ENCODE measurements at places on chromosomes 3 and 15.

DNA sequence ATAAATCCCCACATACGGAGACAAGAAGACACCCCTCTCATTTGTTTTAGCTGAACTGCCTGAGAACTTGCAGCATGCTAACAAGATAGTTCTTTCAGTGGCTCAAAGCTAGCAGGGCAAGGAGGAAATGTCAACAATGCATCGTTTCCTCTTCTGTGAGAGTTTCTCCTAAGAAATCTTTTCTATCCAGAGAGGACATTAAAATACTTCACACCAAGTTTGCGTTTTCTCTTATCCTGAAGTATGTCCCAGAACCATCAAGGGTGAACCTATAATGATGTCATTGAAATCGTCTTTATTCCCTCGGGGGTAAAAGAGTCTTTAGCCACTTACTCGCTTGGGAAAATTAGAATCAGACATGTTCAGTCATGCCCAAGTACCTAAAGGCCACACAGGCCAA lies 541.7 kb upstream of the MDFIC2 start:
- DNase-seq = no peak

DNA sequence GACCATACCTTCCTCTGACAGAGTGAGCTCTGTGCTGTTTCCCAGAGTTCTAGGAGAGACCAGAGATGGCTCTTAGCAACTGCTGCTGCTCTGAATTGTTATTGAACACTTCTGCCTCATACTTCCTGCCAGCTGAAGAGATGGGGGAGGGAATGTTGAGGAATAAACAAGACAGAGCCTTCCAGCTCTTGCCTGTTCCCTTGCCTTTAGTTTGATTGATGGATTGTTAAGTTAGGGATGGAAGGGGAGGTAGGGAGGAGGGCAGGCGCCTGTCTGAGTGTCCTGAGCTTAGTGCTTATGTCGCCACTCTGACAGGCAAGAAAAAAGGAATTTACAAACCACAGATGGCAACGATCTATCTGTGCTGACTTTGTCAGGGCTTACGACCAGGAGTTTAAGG lies 42.8 kb downstream of the ZNF609 start:
- DNase-seq = no peak

DNA sequence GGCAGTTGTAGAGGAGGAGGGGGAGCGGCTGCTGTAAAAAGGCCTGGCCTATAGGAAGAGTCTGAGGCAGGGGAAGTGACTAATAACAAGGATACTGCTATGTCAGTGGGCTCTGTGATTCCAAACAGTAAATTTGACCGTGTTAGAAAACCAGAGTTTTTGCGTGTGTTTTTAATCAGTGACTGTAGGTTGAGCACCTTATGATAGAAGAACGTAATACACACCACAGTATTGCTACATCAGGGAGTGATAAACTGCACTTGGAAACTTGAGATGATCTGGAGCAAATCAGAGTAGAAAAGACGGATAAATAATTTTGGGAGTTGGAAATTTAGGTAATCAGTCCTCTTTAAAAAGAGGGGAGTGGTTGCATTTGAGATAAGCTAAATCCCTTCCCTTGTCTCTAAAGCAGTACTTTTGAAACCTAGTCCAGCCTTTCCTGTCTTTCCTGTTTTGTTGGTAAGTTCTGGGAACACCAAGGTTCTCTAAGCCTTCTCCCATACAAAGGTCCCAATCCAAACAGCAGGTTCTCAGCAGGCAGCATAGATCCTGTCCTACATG lies 130.5 kb upstream of the NR2E3 start:
- no peak for DNase-seq

DNA sequence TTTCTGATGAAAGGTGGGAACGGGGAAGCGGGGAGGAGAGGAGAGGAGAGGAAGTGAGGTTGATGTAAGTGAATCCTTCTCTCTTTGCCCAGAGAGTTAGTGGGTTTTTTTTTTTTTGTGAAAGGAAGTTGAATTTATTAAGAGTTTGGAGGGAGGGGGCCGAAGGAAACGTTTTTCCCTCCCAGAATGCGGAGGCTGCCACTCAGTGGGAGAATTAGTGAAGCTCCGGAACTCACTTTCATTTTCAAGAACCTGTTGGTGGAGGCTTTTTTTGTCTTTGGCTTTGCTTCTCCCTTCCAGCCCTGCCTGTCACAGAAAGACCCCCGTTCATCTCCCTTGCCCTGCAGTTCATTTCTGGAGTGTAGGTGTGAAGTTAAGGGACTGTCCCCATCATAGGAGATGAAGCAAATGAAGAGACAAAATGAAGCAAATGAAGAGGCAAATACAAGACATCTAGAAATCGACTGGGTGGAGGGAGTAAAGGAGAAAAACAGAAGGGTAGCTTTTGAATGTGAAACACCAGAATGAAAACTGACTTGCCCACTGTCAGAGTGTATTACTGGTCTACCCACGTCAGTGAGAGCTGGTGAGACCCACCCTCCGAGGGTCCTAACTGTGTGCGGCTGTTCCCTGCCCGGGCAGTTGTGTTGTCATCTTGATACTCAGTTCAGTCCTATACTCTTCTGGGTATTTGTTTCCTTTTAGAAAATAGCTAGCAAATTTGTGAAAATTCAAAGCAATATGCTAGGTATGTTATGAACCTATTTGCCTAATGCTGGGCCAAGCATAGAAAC lies 91.5 kb downstream of the ITPR1 start:
- peak; percentile 76 for DNase-seq

DNA sequence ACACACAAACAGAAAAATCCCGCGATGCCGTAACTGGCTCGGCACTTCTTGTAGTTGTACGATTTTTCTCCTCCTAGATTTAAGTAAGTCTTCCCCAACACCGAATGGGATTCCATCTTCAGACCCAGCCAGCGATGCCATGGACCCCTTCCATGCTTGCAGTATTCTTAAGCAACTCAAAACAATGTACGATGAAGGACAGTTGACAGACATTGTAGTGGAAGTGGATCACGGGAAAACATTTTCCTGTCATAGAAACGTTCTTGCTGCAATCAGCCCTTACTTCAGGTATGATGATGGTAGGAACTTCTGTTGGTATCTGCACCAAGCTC lies 763 bp downstream of the KBTBD8 start:
- no peak for DNase-seq

GRCh38 chr15:93709708-93710107 lies 521.7 kb upstream of the MCTP2 start:
- no peak for DNase-seq

GRCh38 chr3:150412561-150413231 lies 4.6 kb downstream of the TSC22D2 start:
- no peak for DNase-seq

DNA sequence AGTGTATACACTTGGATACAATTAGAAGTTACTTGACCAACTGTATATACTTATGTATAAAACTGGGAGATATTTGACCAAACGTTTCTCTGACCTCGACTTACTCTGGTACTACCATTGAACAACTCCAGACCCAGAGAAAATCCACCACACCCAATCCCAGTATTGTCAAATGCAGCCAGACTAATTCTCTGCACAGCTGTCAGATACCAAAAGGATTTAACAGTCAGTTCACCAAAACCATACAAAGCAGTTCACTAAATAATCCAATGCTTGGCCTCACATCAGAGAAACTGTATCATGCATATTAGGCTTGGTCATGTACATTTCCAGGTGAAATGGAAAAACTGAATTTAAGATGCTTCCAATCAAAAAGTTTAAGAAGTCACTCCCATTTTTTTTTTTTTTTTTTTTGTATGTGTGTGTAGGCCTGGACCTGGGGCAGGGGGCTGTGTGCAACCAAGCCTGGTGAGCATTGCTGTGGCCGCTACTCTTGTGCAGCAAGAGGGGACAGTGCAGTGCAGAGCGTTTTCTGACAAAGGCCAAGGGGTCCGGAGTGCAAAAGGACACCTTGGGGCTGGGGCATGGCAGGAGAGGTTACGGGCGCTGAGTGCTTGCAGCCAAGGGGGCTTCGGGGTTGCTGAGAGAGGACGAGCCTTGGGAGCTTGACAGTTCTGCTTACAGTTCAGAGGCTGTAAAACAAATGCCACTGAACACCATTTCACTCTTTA lies 1.4 kb downstream of the TOMM70 start:
- no peak for DNase-seq

DNA sequence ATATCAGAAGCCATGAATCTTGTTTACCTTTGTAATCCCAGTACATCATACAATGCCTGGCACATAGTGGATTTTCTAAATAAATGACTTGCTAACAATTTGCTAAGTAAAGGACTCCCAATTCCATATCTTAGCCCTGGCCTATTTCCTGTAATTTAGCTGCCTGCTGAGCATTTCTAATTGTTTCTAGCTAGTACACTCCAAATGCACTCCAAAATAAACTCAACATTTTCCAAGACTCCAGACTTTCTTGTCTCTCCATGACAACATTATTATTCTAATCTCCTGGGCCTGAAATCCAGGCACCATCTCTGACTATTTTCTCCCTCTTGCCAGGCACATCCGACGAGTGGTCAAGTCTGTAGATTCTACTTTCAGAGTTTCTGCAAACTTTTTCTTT lies 773.5 kb downstream of the SQOR start:
- no peak for DNase-seq

- DNase-seq = no peak
These were observed 55.4 kb upstream of the SPPL2A start for GRCh38 chr15:50820808-50821382.

DNA sequence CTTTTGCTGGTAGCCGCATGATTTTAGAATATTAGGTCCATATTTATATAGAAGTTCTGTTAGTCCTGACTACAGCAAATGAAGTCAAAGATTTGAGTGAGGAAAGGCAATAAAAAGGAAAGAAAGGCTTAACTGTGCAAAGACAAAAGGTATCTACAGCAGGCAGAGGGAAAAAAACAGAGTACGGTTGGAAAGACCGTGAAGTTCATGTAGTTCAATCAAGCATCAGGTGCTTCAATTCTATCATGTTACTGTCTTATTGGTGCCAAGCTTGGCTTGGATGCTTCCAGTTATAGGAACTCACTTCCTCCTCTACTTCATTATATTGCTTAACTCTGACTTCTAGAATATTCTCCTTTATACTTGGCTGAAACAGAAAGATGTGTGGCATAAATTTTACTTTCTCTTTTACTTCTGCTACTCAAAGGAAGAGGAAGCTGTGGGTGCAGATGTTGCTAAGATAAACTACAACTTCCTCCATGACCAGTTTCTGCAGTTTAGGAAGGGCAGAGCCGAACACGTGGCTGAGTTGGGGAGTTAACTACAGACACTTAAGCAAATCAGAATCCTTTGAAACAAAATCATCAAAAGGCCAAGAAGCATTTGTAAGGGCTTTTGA lies 72.6 kb upstream of the ZBED2 start:
- DNase-seq = peak; percentile 47

DNA sequence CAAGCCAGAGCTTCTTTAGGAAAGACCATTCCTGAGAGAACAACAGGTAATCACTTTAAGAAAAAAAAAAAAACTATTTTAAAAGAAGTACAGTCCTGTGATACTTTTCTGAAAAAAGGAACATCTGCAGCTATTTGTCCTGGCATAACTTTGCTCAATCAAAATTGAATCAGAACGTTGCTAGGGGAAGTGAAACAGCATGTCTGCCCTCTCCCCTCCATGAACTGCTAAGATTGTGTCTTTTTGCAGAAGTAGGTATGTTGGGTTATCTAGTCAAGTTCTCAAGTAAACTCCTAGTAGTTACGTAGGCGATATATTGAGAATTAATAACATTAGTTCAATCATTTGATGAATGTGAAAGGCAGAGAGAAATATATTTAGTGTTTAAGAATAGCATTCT lies 1013.3 kb downstream of the TUSC7 start:
- no peak for DNase-seq

- no peak for DNase-seq
These were observed 11.2 kb downstream of the DENND6A start for GRCh38 chr3:57681691-57682090.

DNA sequence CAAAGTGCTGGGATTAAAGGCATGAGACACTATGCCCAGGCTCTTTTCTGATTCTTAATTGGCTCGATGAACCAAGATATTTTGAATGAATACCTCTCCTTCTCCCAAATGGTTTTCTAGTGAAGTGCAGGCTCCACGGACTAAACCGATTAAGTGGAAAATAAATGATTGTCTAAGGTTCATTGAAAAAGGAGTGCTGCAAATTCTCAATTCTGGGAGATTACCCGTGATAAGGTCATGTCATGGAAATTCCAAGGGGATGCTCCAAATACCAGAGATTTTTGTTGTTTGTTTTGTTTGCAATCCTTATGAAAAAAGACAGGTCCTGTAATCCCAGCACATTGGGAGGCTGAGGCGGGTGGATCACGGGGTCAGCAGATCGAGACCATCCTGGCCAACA lies 406.9 kb upstream of the TBL1XR1 start:
- no peak for DNase-seq

DNA sequence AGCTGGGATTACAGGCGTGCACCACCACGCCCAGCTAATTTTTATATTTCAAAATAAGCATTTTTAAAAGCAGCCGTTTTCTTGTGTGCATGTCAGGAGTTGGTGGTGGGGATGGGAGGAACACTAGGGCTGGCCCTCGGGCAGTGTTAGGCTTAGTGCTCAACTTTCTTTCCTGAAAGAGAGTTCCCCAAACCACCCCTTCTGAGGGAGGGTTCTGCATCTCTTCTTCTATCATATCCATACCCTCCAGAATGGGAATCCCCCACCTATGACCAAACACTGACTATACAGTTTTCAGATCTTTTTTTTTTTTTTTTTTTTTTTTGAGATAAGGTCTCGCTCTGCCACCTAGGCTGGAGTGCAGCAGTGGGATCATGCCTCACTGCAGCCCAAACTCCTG lies 12.5 kb downstream of the PFKFB4 start:
- DNase-seq = no peak

GRCh38 chr3:50930371-50931208 lies 255.9 kb downstream of the DOCK3 start:
- DNase-seq = no peak

- no peak for DNase-seq
These were observed 24.4 kb upstream of the COPG1 start for GRCh38 chr3:129224984-129225393.

DNA sequence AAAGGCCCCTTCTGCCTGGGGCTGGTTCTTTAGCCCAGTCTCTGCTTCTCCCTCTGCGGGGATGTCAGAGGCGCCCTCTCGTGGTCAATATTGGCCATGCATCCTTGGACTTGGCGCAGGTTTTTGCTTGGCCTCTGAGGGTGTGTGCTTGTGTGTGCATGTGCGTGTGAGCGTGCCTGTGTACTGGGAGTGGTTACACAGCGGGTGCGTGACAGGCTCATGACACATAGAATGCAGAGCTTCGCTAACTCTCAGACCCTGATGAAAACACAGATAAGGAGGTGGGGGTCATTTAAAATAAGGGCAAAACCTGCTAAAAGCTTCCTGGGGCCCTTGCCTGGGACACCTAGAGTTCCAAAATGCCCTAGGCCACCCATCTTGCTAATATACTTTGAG lies 160.9 kb downstream of the SMAD6 start:
- peak; percentile 47 for DNase-seq

All from hematopoietic multipotent progenitor cell (in vitro differentiated cells).